ENCODE measurements at places on chromosomes 2 and 18.

- DNase-seq, result peak; percentile 60
These were observed 53.6 kb upstream of the GRHL1 start for GRCh38 chr2:9897846-9898245.

GRCh38 chr2:142179686-142180085 is 48.9 kb upstream of the LRP1B start:
- DNase-seq, result no peak

- DNase-seq, result no peak
These were observed 17.5 kb upstream of the HPCAL1 start for GRCh38 chr2:10285191-10285555.

- DNase-seq, result no peak
These were observed 89.3 kb downstream of the MDH1 start for GRCh38 chr2:63678085-63678484.

DNA sequence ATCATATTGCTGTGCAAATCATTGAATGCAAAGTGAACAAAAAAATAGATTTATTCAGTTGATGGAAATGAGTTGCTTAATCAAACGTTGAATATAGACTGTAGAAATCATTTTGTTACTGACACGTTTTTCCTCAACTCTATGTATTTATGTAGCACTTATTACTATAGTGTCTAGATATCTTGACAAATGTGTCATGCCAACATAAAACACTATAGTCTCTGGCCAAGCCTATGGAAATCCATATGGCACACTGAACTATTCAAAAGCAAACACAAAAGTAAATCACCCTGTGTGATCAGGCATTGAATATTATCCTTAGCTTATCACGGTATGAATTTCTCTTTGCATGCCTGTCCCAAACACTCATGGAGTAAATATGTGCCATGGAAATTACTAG is 131.3 kb downstream of the ZNF804A start:
- peak; percentile 2 for DNase-seq

- DNase-seq, result no peak
These were observed 219.4 kb downstream of the HNMT start for GRCh38 chr2:138183705-138184104.

DNA sequence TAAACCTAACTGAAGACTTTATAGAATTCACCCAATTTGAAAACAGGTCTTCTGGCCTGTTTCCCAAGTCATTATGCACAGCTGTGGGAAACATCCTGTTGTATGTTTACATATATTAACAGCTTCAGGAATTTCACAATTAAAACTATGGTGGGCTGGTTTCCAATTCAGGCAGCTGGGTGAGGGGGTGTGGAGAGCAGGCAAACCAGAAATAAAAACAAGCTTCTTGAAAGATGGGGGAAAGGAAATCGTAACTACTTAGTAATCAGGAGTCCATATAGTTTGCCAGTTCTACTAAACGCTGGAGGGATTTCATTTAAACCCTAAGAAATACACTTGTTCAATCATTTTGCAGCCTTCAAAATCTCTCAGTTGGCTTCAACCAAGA is 22.8 kb downstream of the ATP8B1 start:
- DNase-seq, result peak; percentile 77

GRCh38 chr2:42297322-42297936 is 63.6 kb downstream of the COX7A2L start:
- DNase-seq, result no peak

- no peak for DNase-seq
These were observed 200.5 kb upstream of the HDAC4 start for GRCh38 chr2:239601201-239601851.

GRCh38 chr2:168356477-168356835 is 99.6 kb upstream of the CERS6 start:
- DNase-seq, result no peak

DNA sequence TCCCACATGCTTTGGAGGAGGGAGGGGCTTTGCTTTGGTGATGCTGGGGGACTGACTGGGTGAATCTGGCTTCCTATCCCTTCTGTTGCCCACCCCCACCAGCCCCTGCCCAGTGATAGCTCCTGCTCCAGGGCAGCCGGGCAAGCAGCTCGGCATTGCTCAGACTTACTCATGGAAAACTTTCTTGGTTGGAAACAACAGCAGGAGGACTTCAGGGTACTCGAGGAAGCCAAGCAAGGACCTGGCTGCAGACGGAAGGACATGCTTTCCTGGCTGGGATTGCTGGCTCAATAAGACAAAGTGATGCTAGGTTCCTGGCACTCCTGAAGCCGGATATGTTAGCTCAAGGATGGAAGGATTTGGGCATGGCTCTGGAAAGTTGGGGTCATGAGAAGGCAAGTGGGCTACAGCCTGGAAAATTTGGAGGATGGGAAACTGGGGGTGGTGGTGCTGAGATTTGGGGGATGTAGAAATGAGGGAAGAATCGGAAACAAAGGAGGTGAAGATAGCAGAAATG is 3.1 kb downstream of the SPEG start:
- no peak for DNase-seq

DNA sequence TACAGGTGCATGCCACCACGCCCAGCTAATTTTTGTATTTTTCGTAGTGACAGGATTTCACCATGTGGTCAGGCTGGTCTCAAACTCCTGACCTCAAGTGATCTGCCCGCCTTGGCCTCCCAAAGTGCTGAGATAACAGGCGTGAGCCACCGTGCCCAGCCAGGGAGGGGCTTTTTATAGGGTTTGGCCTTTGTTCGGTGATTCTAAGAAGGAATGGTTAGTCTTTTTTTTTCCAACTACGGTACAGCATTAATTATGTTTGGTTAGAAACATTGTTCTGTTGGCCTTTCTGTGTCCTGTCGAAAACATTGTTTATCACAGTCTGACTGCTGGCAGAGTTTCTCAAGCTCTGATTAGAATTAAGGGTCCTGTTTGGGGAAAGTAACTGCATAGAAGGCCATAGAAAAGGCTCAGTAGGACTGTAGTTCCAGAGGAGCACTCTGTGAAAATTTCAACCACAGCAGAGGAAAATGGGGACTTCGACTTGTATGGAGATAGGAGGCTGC is 19.3 kb upstream of the SMCHD1 start:
- no peak for DNase-seq

DNA sequence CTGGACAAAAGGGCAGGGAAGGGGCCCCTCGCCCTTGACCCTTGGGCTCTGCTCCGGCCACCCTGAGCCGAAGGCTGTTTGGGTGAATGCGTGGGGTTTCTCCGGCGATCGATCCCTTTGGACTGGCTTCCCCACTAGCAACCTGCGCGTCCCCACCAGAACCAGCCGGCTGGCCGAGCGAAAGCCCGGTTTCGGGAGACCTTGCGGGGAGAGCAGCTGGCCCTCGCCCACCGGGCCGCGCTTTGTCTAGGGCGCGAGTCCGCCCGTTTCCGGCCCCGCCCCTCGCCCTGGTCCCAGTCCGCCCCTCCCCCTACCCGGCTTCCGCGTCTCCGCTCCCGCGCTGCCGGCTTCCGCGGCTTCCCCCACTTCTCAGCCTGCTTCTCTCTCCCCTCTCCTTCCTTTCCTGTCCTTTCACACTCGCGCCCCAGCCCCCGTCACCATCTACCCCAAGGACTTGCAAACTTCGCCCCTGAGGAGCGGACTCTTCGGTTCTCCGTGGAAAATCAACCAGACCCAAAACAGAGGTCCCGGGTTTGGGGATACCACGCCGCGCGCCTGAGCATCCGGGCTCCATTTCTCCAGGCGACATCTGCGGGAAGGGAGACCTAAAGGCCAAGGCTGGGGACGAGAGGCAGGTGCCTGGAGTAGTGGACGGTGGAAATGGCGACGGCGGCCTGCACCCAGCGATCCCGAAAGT is 48.0 kb upstream of the ATP6V1B1 start:
- DNase-seq, result no peak

- no peak for DNase-seq
These were observed 89.7 kb downstream of the BABAM2 start for GRCh38 chr2:27980242-27980641.

GRCh38 chr2:149068996-149069888 is 30.7 kb downstream of the LYPD6B start:
- DNase-seq, result peak; percentile 88

GRCh38 chr2:165794536-165794928 is 485 bp upstream of the GALNT3 start:
- DNase-seq, result peak; percentile 19

DNA sequence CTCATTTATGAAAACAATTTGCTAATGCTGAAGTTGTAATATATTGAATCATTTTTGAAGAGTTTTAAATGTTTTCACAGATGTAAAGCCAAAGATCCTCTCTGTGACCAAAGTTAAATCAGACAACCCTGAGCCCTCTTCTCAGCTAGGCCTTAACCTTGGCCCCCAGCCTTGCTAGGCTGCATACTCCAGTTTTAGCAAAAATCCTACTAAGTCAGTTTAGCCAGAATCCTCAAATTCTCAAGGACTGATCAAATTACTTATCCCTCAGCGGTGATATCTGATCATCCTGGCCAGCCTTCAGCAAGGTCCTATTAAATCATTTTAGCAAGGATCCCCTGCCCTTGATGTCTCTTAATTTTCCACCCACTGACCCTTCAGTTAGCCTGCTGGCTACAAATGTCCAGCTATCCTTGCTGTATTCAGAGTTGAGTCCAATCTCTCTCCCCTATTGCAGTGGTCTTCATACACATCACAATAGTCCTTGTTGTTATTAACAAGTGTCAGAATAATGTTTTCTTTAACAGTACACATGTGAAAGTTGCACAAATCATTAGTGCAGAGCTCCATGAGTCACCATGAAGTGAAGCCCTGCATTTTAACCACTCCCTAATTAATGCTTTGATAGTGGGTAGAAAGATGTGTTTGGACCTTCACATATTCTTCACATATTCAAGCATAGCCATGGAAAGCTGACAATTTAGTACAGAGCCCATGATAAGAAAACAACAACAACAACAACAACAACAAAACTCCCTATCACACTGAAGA is 206.4 kb downstream of the NBAS start:
- DNase-seq, result no peak

DNA sequence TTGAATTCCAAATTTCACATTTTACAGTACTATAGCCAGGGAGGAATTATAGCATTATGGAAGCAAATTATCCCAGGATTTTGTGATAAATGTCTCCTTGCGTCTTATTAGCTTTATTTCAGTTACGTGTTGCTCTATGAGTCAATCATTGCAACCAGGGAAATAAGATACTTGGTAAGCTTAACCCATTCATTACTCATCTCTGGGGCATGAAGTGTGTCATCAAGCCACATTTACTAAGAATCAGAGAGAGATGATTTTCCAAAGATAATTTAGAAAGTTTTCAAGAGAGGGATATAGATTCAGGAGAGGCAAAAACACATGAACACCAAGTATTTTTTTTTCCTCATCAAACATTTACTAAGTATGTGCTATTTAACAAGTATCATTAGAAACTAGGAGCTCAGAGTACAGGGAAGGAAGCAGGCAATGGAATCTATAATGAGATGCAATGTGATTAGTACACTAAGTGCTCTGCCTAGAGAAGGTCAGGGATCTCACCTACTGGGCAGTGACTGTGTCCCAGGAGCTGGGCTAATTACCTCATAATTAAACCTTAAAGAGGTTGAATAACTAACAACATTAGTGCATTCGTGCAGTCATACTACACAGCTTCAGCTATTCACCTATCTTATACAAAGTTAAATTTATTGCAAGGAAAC is 217.8 kb upstream of the NXPH2 start:
- peak; percentile 82 for DNase-seq

DNA sequence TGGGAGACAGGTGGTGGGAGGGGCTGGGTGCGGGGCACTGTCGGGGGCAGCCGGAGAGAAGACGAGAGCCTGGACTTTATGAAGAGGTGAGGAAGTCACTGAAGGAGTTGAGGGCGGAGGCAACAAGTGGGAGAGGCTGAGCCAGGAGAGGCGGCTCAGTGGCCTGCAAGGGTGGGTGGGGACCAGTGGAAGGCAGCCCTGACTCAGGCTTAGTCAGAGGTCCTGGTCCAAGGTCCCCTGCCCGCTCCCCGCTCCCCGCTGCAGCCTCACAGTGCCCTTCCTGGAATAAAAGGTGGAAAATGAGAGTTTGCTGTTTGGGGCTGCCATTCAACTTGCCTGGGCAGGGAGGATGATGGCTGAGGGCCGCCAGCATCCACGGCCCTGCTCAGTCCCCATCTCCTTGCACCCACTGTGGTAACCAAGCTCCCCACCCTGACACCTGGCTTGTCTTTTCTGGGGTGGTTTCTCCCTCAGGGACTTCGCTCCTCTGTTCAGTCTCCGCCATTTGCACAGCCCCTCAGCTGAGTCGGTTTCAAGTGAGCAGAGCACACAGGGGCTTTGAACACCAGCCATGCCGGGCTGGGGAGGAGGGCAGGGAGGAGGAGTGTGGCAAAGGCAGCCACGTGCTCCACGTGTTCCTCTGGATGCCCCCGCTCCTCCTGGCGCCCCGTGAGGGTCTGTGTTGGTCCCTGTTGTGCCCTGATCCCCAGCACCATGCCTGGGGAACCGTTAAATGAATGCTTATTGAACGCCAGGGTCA is 13.7 kb upstream of the RALB start:
- DNase-seq, result peak; percentile 29

DNA sequence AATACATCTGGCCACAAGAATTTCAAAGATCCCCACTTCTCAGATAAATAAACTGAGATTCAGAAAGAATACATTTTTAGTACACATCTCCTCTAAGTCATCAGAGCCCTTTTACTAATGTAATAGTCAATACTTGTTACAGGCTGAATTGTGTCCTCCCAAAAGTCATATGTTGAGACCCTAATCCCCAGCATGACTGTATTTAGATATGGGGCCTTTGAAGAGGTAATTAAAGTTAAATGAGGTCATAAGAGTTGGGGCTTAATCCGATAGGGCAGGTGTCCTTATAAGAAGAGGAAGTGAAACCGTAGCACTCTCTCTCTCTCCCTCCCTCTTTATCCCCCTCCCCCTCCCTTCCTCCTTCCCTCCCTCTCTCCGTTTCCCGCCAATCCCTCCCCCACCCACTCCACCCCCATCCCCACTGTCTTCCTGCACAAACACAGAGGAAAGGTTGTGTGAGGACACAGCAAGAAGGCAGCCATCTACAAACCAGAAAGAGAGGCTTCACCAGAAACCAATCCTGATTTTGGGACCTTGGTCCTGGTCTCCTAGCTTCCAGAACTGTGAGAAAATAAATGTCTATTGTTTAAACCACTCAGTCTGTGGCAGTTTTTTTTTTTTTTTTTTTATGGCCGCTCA is 66.6 kb upstream of the ZNF397 start:
- DNase-seq, result no peak

- no peak for DNase-seq
These were observed 43.5 kb downstream of the SCN1A start for GRCh38 chr2:166084301-166084700.

GRCh38 chr18:44951748-44952147 is 271.1 kb downstream of the SETBP1 start:
- no peak for DNase-seq
